ENCODE measurements at places on chromosomes 13 and 19.

- DNase-seq = peak; percentile 78
These were observed at the start of gene ZIK1 for GRCh38 chr19:57583521-57584416. ZIK1 (plus strand) TSS chr19:57584145; CDS start chr19:57584357, 212 bp downstream.

- no peak for DNase-seq
These were observed 17.9 kb downstream of the COG3 start for GRCh38 chr13:45482571-45483173.

- DNase-seq = no peak
These were observed 69.4 kb upstream of the KLF12 start for GRCh38 chr13:74203576-74203975.

GRCh38 chr19:50181121-50181520 is 18.0 kb upstream of the IZUMO2 start:
- DNase-seq = no peak

GRCh38 chr19:41641879-41642485 is 15.1 kb upstream of the CEACAM4 start:
- peak; percentile 68 for DNase-seq

GRCh38 chr13:45048890-45049407 is 59.6 kb downstream of the GPALPP1 start:
- DNase-seq = no peak

- no peak for DNase-seq
These were observed 29.2 kb upstream of the GARRE1 start for GRCh38 chr19:34224996-34225658.

GRCh38 chr13:48000559-48001113 is 437 bp downstream of the SUCLA2 start:
- DNase-seq = no peak

DNA sequence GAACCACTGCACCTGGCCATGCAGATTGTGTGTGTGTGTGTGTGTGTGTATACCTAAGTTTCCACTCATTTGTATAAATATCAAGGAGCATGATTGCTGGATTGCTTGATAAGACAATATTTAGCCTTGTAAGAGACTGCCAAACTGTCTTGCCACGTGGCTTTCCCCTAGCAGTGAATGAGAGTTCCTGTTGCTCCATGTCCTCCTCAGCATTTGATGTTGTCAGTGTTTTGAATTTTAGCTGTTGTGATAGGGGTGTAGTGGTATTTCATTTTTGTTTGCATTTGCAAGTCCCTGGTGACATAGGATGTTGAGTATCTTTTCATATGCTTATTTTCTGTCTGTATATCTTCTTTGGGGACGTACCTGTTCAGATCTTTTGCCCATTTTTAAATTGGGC is 99.0 kb upstream of the ZNF536 start:
- DNase-seq = no peak

- no peak for DNase-seq
These were observed 91.7 kb downstream of the RNASEH2B start for GRCh38 chr13:51001335-51001734.

GRCh38 chr19:29529646-29530539 is 4.1 kb downstream of the VSTM2B start:
- no peak for DNase-seq

DNA sequence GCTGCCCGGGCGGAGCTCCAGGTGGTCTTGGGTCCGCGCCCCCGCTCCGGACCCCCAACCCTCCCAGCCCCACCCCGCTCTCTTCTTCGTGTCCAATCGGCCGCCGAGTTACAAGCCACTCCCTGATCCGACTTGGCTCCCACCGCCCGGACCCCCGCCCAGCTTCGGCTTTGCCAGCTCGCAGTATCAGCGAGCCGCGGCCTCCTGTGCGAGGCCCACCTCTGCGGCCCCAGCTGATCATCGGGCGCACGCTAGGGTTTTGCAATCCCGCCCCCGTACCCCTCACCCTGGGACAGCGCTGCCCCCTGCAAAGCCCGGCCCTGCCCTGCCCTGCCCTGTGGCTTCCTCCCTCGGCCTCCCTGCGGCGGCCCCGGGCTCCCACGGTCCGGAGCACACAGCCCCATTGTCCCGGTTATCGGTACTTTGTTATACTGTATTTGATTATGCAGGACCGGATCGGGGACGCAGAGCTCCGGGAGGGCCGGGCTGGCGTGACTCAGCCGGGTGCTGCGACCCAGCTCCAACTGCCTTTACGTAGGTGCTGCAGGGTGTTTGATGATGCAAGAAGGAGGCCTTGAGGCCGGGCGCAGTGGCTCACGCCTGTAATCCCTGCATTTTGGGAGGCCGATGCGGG is 598 bp upstream of the LPAR2 start:
- peak; percentile 57 for DNase-seq

- no peak for DNase-seq
These were observed 257.1 kb upstream of the PCDH20 start for GRCh38 chr13:61672756-61673155.

- DNase-seq = no peak
These were observed 6.1 kb upstream of the CEACAM7 start for GRCh38 chr19:41694196-41694595.

DNA sequence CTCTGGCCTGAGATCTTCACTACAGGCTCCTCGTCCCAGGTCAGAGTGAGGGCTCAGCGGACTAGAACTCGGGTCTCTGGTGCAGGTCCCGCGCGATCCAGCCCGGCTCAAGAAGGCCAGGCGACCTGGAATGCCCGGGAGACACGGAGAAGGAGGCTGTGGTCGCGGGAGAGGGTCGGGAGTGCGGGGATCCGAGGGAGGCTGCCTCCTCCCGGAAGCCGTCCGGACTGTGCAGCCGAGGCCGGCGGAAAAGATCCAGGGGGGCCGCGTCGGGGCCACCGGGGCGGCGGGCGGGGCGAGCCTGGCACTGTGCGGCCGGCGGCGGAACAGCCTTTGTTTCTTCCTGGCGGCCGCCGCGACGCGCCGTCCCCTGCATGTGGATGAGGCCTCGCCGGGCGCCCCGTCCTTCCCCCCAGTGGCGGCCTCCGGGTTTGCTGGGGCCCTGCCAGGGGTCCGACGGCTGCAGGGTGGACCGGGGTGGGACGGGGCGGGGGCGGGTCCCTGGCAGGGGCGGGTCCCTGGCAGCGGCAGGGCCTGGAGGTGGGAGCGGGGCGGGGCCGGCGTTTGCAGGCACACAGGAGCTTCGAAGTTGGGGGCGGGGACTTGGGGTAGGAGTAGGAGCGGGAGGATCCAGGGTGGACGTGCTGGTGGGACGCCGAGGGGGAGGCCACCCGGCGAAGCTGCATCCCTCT is 1.0 kb upstream of the SLC7A10 start:
- no peak for DNase-seq

DNA sequence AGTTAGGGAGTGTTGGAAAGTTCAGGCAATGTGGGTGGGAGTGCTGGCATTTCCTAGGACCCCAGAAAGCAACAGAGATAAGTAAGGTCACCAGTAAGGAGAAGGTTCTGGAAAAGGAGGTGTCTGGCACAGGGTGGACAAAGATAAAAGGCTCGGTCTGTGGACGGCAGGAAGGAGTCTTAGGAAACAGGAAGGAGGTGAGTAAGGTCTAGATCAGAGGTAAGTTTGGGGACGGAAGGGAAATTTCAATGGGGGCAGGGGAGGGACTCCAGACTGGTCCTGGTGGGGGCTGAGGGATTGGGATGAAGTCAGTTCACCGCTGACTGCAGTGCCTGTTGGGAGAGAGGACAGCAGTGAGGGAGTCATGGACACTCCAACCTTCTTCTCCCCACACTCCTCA is 7.8 kb upstream of the OPA3 start:
- no peak for DNase-seq

DNA sequence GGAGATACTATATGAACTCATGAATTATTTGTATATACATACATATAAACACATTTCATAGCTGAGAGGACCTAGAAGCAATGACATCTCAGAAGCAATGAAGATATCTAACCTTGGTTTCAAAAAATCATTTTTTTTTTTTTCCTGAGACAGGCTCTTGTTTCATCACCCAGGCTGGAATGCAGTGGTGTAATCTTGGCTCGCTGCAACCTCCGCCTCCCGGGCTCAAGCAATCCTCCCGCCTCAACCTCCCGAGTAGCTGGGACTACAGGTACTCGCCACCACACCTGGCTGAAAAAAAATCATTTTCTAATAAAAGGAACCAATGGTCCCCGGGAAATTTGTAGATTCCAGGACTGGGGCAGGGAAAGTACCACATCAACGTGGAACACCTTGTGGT is 4.0 kb downstream of the ZNF565 start:
- DNase-seq = no peak

GRCh38 chr19:3669947-3670795 is 30.1 kb downstream of the PIP5K1C start:
- no peak for DNase-seq

DNA sequence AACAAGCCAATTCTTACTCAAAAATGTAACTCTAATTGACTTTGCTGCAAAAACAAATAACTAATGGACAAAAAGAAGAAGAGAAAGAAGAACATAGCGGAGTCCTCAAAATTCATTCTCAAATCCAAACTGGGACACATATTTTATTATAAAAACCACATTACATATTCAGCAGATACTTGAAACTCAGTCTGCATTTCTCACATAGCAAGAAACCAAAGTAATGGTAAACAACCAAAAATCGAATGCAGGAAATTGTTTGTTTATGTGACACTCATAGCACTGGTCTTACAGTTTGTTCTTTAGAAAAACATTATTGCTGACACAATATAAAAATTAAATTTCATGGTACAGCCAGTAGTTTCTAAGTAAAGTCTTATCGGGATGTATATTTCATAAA is 789.8 kb downstream of the SLITRK6 start:
- no peak for DNase-seq

GRCh38 chr13:25097426-25097825 is 1.5 kb downstream of the PABPC3 start:
- DNase-seq = no peak

DNA sequence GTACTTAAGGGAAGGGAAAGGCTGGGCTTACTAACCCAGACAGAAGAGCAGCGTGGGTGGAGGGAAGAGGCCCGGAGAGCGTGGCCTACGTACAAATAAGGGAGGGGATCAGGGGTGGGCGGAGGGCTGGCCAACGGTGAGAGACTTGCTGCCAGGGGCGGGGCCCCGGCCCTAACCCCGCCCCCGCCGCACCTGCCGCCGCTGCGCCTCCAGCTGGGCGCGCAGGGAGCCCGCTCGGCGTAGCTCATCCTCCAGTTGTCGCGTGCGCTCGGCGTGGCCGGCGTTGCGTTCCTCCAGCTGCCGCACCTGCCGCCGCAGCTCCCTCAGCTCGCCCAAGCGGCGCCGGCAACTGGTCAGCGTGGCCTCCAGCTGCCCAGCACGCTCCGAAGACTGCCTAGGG is 5.7 kb downstream of the HOOK2 start:
- DNase-seq = peak; percentile 38

- DNase-seq = no peak
These were observed 19.1 kb upstream of the KCTD4 start for GRCh38 chr13:45219938-45220375.

- DNase-seq = no peak
These were observed at the start of gene CDX2 for GRCh38 chr13:27969082-27969865. CDX2 (minus strand) TSS chr13:27969315; CDS start chr13:27969006, 309 bp downstream.

DNA sequence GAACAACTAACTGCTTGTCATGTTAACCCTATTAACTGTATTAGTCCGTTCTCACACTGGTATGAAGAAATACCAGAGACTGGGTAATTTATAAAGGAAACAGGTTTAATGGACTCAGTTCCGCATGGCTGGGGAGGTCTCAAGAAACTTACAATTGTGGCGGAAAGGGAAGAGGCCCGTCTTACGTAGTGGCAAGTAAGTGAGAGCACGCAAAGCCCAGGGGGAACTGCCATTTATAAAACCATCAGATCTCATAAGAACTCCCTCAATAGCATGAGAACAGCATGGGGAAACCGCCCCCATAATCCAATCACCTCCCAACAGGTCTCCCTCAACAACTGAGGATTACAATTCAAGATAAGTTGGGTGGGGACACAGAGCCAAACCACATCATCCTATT is 34.7 kb downstream of the PHF11 start:
- peak; percentile 12 for DNase-seq

Data from activated naive CD8-positive, alpha-beta T cell treated with anti-CD3 and anti-CD28 coated beads, Interleukin-2, amount 50 U/mL, for 24 hours (primary cell).